ENCODE measurements at places on chromosomes 11 and 22.

DNA sequence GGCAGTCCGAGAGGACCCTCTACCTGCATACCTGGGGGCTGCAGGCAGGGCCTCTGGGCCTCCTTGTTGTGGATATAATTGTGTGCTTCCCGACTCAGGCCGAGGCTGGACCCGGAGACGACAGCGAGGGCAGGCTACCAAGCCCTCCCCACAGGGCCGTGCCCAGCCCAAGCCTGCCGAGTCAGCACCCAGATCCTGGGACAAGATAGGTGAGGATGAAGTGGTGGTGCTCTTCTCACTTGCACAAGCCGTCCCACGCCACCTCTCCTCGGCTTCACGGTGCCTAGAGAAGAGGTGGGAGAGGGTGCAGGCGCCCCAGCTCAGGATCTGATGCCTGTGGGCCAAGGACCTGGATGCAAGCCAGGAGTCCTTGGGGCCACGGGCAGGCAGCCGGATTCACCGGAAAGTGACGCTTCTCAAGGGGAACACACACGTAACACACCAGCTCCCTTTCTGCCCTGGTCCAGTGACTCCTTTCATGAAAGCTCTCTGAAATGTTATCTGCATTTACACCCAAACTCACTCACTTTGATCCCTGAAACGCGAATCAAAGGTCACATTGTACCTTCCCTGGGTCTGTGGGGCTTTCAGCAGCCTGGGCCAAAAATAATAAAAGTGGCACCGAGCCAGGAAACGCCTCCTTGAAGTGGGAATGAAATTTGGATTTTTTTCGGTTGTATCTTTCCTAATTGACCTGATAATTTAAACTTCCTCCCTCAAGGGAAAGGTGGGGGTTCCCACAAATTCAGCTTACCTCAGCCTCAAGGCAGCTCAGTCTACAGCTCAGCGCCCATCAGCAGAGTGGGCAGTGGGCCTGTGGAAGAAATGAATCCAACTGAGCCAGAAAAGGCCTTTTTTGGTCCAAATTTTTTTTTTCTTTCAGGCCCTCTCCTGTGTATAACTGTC lies 1.1 kb upstream of the GNB1L start:
- peaks cover 45% of the 10 kb centered on the region for H3K4me1 ChIP-seq
- peak overlapping the region; percentile 89 for H3K4me3 ChIP-seq
- DNase-seq, result peak; percentile 85
- peak overlapping the region; percentile 97 for H3K27ac ChIP-seq
- H3K27me3 ChIP-seq, result no peaks in the 10 kb centered on the region

DNA sequence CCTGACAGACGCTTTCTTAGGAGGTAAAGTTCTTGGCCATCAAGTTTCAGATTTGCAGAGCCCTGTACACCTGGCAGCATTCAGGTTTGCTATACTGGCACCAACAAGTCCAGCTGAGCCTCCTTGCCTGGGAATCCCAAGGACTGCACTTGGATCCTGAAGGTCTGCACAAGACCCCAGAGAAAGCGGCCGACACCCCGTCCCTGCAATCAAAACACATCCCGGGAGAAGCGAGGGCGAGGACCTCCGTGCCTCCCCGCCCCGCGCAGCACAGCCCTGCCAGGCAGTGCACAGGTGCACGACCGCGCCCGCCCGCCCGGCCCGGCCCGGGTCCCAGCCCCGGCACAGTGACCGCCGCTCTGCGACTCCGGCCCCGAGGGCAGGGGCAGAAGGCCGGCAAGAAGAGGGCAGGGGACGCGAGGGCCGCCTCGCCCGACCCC lies 559 bp downstream of the MRTFA start:
- peak overlapping the region; percentile 84 for H3K27ac ChIP-seq
- H3K27me3 ChIP-seq, result no peaks in the 10 kb centered on the region
- H3K4me3 ChIP-seq, result peak overlapping the region; percentile 85
- peak; percentile 38 for DNase-seq
- peaks cover 3% of the 10 kb centered on the region for H3K36me3 ChIP-seq

DNA sequence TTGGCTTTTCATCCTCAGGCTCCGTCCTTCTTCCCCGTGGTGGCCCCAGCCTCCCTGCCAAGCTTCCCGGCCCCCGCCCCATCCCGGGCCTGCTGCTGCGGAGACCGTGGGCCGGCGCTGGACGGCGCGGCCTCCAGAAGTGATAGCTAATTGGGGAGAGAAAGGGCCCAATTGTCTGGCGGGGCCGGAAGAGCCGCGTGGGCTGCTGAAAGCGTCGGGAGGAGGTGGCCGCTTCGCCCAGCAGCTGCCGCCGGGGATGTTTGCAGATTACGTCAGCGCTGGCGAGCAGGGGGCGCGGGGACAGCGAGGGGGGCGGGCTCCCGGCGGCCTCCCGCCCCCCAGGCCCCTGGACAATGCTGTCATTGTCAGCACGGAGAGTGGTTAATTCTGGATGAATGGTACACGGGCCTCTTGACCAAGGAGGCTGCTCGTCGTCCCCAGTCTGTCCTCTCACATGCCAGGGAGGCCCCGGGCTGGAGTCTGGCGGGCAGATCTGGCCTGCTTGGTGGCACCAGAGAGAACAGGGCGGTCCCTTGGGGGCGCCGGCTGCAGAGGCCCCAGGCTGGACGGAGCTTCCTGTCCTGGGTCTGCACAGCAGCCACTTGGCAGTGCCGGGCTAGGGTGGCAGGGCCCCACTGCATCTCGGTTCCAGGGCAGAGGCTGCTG lies 1.6 kb downstream of the SMIM38 start:
- no peak overlapping the region for H3K4me3 ChIP-seq
- no peaks in the 10 kb centered on the region for H3K27me3 ChIP-seq
- peaks cover 5% of the 10 kb centered on the region for H3K4me1 ChIP-seq
- no peak for DNase-seq
- no peaks in the 10 kb centered on the region for H3K36me3 ChIP-seq

DNA sequence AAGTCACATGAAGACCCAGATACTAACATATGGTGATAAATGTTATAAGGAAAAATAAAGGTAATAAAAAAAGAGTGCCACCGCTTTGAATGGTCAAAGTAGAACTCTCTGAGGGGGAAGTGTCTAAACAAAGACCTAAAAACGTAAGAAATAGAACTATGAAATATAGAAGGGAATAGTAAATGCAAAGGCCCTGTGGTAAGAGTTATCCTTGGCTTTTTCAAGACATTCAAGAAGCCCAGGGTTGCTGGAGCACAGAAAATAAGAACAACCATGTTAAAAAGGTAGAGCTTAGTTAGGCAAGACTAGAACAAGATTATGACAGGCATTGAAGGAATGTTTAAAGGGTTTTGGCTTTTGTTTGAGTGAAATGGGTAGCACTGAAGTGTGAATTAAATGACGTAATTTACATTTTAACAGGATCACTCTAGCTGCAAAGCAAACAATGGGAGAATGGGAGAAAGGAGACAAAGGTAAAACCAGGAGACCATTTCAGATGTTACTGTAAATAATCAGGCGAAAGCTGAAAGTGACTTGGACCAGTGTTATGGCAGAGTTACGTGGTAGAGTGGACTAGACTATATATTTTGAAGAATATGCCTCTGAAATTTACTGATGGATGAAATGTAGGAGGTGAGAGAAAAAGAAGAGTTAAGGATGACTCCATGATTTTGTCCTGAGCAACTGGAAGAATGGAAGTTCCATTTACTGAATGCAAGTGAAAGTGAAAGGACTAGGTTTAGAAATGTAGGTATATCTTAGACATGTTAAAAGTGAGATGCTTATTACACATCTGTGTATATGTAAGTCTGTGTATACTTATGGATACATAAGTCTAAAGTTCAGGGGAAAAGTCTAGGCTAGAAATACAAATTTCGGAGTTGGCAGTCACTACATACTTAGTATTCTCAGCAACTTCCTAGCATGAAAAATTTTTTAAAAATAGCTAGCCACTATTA lies 28.5 kb downstream of the BTBD10 start:
- no peak overlapping the region for H3K27ac ChIP-seq
- no peak overlapping the region for H3K4me3 ChIP-seq
- H3K36me3 ChIP-seq, result peaks cover 23% of the 10 kb centered on the region
- H3K27me3 ChIP-seq, result no peaks in the 10 kb centered on the region
- peaks cover 21% of the 10 kb centered on the region for H3K4me1 ChIP-seq
- DNase-seq, result no peak

GRCh38 chr11:116644941-116645305 lies 127.9 kb downstream of the BUD13 start:
- H3K27me3 ChIP-seq, result peaks cover 3% of the 10 kb centered on the region
- H3K27ac ChIP-seq, result no peak overlapping the region
- H3K36me3 ChIP-seq, result no peaks in the 10 kb centered on the region
- no peak overlapping the region for H3K4me3 ChIP-seq
- H3K4me1 ChIP-seq, result no peaks in the 10 kb centered on the region

- H3K27me3 ChIP-seq, result no peaks in the 10 kb centered on the region
These were observed 620.5 kb upstream of the CCDC179 start for GRCh38 chr11:23480736-23481135.

DNA sequence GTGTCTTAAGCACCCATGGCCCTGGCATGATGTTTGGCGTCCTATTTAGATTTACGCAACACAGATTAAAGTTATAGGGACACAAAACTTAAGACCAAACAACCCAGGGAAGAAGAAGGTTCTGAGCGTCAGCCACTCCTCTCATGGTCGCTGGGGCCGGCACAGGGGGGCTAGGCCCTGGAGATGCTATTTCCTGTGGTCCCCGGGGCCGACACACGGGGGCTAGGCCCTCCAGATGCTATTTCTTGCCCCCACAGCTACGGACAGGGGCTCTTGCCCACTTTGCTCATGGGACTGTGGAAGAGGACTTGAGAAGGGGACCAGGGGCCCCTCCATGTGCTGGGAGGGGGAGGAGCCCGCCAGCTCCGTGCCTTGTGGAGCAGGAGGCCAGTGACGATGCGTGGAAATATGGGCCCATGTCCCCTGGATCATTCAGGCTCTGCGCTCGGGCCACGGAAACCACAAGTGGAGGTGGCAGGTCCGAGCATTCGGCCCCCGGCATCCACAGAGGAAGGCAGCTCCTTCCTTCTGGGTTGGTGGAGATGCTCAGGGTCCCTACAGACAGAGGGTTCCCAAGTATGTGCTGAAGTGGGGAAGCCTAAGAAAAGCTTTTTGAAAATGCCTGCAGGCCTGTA lies 711.1 kb downstream of the BRD1 start:
- no peaks in the 10 kb centered on the region for H3K27me3 ChIP-seq
- no peak overlapping the region for H3K4me3 ChIP-seq
- no peaks in the 10 kb centered on the region for H3K36me3 ChIP-seq
- no peak overlapping the region for H3K27ac ChIP-seq
- H3K4me1 ChIP-seq, result no peaks in the 10 kb centered on the region

DNA sequence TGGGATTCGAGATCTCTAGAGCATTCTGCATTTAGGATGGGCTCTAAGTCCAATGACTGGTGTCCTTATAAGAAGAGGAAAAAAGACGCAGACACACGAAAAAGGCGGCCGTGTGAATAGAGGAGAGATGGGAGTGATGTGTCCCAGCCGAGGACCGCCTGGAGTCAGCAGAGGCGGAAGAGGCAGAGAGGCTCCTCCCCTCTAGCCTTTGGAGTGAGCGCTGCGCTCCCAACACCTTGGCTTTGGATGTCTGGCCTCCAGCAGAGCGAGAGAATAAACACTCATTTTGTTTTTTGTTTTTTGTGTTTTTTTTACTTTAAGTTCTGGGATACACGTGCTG lies 83.0 kb upstream of the RTL6 start:
- no peaks in the 10 kb centered on the region for H3K36me3 ChIP-seq
- no peak overlapping the region for H3K27ac ChIP-seq
- no peaks in the 10 kb centered on the region for H3K4me1 ChIP-seq

DNA sequence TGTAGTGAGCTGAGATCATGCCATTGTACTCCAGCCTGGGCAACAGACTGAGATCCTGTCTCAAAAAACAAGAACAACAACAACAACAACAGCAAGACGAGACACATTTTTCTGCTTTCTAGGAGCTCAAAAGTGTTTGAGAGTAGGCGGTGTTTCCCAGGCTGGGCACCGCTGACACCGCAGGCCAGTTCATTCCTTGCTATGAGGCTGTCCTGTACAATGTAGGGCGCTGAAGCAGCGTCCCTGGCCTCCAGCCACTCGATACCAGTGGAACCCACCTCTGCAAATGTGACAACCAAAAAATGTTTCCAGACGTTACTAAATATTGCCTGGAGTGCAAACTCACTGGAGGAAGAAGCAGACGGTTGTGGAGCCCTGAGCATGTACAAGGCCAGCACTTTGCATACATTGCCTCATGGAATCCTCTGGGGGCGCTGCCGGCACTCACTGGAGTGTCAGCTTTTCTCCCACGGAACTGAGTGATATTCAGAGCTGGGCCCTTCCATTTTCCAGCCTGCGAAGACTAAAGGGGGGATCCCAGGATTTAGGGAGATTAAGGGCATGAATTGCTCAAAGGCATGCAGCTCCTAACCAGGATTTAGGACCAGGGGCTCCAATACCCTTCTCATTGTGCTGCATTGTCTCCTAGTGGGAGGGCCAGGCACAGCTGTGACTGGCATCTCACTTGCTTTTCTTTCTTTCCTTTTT lies 5.8 kb upstream of the MIEF1 start:
- DNase-seq, result peak; percentile 85
- no peaks in the 10 kb centered on the region for H3K36me3 ChIP-seq
- no peak overlapping the region for H3K27ac ChIP-seq

DNA sequence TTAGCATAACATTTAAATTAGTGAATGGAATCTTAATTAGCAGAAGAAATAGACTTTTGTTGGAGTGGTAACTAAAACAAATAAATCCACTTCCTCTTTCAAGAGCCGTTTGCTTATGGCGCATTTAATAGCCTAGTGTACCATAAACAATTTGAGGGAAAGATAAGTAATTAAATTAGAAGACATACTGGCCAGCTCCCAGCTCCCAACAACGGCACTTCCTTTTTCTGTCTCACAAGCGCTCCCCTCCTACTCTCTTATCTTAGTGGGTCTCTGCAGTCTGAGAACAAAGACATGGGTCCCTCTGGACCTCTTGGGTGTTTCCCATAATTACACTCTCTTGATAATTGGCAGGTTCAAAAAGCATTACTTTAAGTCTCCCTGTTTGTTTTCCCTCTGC lies 146.0 kb downstream of the OPCML start:
- no peaks in the 10 kb centered on the region for H3K36me3 ChIP-seq
- H3K27me3 ChIP-seq, result peaks cover 2% of the 10 kb centered on the region
- no peak overlapping the region for H3K27ac ChIP-seq
- DNase-seq, result no peak
- no peaks in the 10 kb centered on the region for H3K4me1 ChIP-seq

- H3K36me3 ChIP-seq, result no peaks in the 10 kb centered on the region
- no peak for DNase-seq
- no peaks in the 10 kb centered on the region for H3K4me1 ChIP-seq
- no peak overlapping the region for H3K4me3 ChIP-seq
- peaks cover 6% of the 10 kb centered on the region for H3K27me3 ChIP-seq
- H3K27ac ChIP-seq, result no peak overlapping the region
These were observed 23.3 kb upstream of the EIF3D start for GRCh38 chr22:36552289-36552688.

GRCh38 chr11:20559523-20560300 lies 39.7 kb upstream of the SLC6A5 start:
- DNase-seq, result no peak
- no peak overlapping the region for H3K27ac ChIP-seq
- H3K36me3 ChIP-seq, result no peaks in the 10 kb centered on the region
- no peaks in the 10 kb centered on the region for H3K4me1 ChIP-seq

Measured in activated CD4-positive, alpha-beta T cell treated with anti-CD3 and anti-CD28 coated beads for 36 hours (primary cell).